ENCODE measurements at places on chromosomes 5 and 9.

GRCh38 chr5:95605786-95606185 is 14.1 kb upstream of the GPR150 start:
- no peak for DNase-seq

- peak; percentile 8 for DNase-seq
Measured at GRCh38 chr5:129905473-129906176, 1.4 kb downstream of the CHSY3 start.

DNA sequence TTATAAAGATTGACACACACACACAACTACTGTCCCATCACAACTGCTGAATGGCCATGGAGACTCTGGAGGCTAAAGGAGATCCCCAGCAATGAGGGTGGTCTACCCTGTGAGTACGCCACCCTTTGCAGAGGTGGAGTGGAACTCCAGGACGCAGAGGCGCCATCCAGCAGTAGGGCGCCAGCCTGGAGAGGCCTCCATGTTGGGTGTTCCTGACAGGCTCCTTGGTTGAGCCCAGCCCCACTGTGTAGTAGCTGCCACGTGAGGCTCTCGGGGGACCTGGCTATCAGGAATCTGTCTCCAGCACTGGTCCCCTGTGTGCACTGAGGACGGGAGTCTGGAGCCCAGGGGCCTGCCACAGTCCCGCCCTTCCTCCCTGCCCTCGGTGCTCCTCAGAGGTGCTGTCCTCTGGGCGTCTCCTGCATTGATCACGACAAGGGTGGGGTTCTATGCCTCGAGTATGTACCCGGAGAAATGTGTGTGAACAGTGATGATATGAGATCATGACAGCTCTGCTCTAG is 72.3 kb downstream of the DAP start:
- no peak for DNase-seq

DNA sequence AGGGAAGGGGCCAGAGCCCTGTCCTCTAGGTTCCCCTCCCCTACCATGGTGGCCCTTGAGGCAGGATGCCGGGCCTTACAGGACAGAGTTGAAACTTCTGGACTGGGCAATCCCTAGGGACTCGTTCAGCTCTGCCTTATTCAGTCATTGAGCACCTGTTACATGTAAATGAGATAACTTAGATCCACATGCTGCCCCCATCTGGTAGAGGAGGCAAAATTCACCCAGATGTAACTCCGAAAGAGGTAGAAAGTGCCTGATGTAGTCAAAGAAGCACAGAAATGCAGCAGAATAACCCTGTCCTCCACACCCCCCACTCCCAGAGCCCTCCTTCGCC is 1.5 kb downstream of the GGTA1 start:
- DNase-seq: peak; percentile 71

- DNase-seq: no peak
Measured at GRCh38 chr5:99119326-99119725, 190.5 kb upstream of the CHD1 start.

DNA sequence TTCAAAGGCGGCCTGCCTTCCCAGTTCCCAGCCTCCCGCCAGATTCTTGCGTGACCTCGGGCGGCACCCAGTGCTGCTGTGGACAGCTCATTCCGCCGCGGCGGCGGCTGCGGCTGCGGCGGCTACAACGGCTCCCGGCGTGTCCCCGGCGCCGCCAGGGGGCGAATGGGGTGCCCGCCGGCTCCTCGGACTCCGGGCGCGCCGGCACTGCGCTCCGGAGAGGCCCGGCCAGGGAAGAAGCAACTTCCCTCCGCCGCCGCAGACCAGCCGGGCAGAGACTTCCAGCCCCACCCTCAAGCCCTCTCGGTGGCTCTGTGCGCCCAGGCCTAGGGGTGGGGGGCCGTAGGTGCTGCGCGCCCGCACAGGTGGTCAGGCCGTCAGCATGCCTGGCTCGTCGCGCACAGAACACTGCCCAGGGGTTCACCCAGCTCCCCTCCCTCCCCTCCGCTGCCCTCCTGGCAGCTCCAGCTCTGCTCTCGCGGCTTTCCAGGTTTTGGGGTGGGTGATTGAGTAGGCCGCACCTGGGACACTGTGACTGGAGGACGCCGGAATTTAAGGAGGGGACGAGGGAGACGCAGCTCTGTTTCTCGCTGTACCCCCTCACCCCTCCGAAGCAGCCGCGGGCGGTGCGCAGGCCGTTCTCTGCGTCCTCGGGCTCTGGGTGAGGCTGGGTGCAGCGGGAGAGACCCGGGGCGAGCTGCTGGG is 20.2 kb downstream of the IGIP start:
- peak; percentile 80 for DNase-seq

DNA sequence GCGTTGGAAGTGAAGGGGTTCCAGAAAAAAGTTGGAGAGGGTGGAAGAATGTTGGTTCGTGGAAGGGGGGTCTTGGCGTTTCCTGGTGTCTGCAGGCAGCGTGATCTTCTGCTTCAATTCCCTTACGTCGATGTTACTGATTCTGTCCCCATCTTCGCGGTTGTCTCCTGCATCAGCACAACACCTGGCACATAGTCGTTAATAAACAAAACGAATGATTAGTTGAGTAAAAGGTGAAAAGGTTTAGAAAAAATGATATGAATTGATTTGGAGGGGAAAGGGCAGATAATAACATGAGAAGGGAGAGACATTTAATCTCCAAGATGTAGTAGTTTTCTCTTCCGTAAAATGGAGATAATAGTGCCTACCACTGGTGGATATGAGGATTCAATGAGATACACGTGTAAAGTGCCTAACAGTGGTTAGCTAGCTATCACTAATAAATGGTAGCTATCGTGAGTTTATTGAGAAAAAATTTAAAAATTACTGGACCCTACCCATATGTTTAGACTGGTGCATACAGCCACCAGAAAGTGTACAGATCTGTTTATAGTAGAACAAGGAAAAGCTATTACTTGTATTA is 556 bp downstream of the MTREX start:
- peak; percentile 33 for DNase-seq

DNA sequence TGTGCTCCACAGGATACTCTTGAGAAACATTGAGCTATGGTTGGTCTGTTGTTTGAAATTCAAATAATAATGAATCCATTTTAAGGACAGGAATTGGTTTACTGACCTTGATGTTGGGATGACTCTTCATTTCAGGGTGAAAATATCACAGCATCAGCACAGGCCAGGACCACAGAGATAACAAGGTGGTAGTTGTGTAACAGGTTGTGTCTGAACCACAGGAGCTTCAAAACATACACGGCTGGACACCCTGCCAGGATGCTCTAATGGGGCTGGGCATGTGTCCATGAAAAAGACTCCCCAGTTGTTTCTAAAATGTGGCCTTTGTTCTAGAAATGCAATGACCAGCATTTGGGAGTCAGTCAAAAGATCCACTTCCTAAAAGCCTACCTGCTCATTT is 69.8 kb downstream of the ACO1 start:
- DNase-seq: no peak

- DNase-seq: no peak
Measured at GRCh38 chr5:176508603-176509002, 28.6 kb downstream of the RNF44 start.

DNA sequence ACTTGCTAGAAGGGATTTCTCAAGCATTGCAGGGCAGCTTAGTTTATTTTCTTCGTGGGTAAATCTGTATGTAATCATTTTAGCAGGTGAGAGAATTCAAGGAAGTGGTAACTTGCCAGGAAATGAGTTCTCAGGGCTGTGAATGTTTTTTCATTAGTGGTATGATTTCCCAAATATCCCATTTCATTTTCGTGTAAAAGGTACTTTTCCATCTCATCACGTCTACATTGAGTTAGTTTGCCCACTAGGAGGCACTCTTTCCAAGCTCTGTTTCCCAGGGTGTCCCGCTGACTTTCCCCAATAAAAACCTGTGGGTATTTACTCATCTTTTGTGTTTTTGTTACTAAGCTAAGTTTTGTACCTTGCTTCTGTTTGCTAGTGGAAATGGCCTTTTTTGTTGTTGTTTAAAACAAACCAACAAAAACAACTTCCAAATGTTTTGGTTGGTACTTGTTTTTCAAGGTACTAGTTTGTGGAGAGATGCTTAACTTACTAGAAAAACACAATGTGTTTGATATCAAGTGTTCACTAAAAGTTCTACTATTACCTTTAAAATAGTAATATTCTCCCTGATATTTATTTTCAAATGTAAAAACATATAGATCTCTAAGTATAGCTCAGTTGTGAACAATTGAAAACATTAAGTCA is 373.6 kb downstream of the ADGRV1 start:
- DNase-seq: peak; percentile 64

DNA sequence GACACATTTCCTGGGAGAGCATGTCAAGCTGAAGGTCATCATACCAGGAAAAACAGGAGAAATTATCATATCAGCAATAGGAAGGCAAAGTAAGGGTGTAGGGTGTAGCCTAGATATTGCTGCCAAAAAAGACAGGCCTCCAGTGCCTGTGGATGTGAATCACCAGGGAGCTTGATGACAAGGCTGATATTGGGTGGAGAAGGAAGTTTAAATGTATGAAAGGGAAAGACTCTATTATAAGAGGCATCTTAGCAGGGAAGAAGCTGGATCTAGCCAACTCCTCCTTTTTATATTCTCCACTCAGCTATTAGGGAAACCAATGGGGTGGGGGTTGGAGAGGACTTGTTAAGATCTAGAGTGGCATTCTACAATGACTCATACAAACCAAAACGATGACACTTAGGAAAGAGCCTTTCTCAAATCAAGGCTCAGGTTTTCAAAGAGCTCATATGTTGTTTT is 13.4 kb upstream of the TXNDC8 start:
- DNase-seq: peak; percentile 96

DNA sequence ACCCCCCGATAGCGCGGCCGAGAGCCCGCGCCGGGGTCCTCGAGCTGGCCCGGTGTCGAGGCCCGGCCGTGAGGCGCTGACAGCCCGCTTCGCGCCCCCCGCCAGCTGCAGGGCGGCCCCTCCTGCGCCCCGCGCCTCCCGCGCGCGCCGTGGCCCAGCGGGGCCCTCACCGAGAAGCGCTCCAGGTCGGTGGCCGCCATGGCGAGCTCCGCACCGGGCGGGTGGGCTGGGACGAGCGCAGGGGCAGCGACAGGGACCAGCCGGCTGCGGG is 166 bp downstream of the SEPTIN8 start:
- DNase-seq: no peak

- peak; percentile 27 for DNase-seq
Measured at GRCh38 chr9:33458444-33458843, 11.1 kb upstream of the AQP3 start.

GRCh38 chr9:137611623-137612609 is 6.4 kb downstream of the ARRDC1 start:
- peak; percentile 85 for DNase-seq

DNA sequence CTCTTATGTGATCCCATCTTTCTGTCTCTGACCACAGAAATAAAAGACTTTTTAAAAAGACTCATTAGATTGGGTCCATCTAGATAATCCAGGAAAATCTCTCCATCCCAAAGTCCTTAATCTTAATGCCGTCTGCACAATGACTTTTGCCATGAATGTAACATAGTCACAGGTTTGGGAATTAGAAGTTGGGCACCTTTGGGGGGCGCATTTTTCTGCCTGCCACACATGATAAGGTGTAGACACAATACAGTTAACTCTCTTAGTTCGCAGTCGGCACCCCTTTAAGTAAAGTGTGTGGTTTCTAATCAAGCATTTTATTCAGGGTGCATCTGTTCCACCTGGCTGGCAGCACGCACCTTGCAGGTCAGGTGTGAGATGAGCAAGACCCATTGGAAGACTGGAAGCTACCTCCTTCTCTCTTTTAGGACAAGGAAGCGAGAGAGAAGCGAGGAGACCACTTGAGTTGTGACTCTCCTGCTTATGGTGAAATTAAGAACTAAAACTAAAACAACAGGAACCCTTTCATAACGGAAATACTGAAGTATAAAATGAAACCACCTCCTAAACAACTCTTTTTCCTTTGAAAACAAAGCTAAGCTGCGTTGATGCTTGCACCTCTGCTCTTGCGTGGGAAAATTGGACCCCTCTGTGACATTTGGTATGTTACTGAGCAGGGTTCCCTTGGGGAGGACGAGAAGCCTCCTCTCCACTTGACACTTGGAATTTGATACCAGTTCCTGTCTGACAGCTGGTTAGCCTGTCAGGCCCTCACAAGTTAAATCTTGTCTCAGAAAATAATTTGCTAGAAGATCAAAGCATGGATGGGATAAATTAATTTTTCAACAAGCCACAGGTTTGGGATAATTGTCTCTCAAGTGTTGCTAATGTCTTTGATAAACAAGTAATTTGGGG is 304.6 kb upstream of the DMRT1 start:
- DNase-seq: no peak

GRCh38 chr9:27356446-27356845 is 59.5 kb upstream of the EQTN start:
- DNase-seq: no peak

GRCh38 chr5:153168241-153168640 is 322.2 kb upstream of the GRIA1 start:
- DNase-seq: no peak

DNA sequence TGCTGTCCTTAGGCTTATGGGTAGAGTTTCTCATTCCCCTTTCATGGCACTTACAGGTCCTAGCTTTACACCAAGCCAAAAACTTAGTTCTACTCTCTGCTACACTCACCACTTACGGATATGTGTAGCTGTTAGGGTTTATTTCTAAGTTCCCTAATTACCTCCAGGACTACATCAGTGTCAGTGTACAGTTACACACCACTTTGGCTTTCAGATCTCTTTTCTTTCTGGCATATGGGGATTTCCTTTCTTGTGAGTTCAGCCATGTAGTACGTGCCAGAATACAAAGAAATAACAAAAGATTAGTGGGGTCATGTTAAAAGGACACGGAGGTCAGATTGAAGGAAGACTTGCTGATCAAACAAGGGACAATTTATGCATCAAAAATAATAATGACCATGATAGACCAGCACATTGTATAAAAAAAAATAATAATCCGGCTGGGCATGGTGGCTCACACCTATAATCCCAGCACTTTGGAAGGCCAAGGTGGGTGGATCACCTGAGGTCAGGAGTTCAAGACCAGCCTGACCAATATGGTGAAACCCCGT is 41.8 kb downstream of the LYRM7 start:
- no peak for DNase-seq

DNA sequence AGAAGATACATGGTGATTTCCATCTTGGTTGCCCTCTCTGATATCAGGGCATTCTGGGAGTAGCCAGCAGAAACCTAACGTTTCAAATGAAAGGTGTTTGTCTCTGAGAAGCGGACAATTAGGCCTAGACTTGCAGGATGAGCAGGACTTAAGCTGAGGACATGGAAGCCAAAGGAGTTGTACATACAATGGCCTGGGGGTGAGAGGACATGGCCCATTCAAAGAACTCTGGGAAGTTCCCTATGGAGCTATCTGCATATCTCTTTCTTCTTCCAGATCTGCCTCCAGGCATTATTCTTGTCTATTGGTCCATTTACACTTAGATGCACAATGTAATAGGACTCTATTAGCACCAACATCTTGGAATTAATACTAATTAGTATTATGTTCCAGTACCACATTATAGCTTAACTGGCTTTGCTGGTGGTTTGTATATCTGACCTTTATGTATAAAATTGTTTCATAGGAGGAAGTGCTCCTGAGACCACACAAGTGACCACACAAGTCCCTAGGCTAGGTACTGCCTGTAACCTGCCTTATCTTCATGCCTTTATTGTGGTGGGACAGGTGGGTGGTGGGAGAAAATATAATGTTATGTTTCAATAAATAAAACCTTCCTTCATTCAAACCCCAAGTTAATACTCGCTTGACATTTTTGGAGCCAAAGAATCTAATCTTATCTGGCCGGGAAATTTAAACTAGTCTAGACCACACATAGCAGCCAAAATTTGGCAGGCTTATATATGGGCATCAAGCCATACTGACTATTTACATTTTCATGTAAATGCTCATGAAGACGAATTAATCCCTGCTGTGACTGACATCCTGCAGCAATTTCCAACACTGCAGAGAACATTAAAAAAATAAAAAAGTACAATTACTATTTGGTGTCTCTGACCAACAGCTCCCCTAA is 52.1 kb upstream of the EQTN start:
- DNase-seq: no peak

GRCh38 chr9:112093870-112094216 is 81.3 kb downstream of the SUSD1 start:
- DNase-seq: no peak

All from EH (cell line).